Stomach (tissue), 19 donors: ENCODE measurements at places on chromosomes 6 and 20.
A peak's percentile ranks its signal among the peaks of the same experiment; 100 is the strongest.

DNA sequence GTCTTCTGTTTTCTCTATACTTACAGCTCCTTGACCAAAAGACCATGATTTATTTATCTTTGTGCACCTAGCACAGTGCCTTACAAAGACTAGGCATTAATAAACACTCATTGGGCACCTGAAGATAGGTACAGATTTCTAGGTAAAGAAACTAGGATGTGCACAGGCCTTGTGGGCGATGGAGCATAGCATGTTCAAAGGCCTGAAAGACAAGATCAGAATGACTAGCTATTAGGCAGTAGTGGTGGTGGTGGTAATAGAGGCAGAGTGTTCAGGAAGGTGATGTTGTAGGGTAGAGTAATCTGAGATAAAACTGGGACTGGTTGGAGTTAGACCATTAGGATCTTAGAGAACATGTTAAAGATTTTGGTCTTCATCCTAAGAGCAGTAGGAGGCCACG, 3.9 kb downstream of the TXLNB start:
- no peak overlapping the region for H3K27ac ChIP-seq
- H3K36me3 ChIP-seq: no peaks in the 10 kb centered on the region
- H3K4me1 ChIP-seq: peaks cover 28% of the 10 kb centered on the region
- no peaks in the 10 kb centered on the region for H3K27me3 ChIP-seq
- DNase-seq: no peak

DNA sequence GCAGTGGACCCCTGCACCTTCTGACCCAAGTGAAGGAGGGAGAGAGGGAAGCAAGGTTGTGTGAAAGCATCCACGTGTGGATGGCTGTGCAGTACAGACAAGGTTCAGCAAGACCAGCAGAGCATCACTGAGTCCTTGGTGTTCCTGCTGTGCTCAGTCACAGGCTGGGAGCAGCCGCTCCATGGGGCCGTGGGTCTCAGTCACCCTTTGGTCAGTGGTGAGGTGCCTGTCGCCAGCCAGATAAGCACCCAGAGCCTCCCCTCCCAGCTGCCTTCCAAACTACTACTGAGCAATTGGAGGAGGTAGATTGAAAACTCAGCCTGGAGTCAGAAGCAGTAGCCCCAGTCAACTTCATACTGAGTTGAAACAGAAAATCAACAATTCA, 218.9 kb downstream of the SLC24A3 start:
- H3K36me3 ChIP-seq: no peaks in the 10 kb centered on the region
- no peak overlapping the region for H3K4me3 ChIP-seq
- no peaks in the 10 kb centered on the region for H3K27me3 ChIP-seq
- H3K27ac ChIP-seq: no peak overlapping the region
- H3K4me1 ChIP-seq: peaks cover 21% of the 10 kb centered on the region

- H3K27me3 ChIP-seq: no peaks in the 10 kb centered on the region
- H3K27ac ChIP-seq: no peak overlapping the region
- H3K36me3 ChIP-seq: no peaks in the 10 kb centered on the region
- no peak for DNase-seq
- no peaks in the 10 kb centered on the region for H3K4me1 ChIP-seq
These were observed 107.6 kb upstream of the RNF24 start for GRCh38 chr20:4122926-4123325.

DNA sequence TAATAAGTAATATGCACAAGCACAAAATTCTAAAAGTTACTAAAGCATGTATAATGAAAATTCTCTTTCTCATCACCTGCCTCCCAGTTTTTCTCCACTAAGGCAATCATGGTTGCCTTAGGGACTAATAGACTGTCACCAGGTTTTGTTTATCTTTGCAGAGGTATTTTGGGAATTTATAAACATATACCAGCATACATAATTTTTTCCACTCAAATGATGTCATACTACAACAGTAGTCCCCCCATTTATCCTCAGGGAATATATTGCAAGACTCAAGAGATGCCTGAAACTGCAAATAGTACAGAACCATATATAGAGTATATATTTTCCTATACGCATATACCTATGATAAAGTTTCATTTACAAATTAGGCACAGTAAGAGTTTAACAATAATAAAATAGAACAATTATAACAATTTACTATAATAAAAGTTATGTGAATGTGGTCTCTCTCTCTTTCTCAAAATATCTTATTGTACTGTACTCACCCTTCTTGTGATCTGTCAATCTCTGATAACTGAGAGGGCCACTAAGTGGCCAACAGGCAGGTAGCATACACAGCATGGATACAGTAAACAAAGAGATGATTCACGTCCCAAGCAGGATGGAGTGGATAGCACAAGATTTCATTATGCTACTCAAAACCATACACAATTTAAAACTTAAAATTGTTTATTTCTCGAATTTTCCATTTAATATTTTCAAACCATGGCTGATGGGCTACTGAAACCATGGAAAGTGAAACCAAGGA, 19.7 kb downstream of the RBL1 start:
- no peak overlapping the region for H3K4me3 ChIP-seq
- H3K27me3 ChIP-seq: no peaks in the 10 kb centered on the region
- peaks cover 7% of the 10 kb centered on the region for H3K36me3 ChIP-seq
- no peak overlapping the region for H3K27ac ChIP-seq
- DNase-seq: no peak

DNA sequence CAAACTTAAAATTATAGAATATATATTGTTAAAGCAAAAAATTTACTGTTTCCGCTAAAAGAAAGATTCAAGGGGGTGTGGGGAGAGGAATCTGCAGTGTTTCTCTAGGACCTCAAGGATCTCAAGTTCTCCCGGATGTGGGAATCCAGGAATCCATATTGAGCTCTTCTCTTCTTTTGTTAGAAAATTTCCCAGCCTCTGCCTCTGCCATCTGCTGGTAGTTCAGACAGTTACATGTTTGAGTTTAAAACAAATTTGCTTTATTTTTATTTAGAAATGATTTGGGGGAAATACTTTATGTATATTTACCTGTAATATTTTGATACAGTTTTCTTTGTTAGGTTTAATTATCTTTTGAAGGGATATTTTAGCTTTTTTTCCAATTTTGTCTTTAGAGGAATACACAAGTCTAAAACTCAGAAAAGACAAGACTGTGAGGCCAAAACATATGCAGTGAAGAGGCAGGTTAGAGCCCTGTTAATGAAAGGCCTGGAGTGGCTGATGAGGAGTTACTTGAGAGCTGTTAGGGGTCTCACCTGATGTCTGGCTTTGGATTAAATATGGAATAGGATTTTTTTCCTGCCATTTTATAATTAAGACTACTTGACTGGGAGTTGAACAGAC, 268.8 kb downstream of the ARID1B start:
- H3K27me3 ChIP-seq: no peaks in the 10 kb centered on the region
- no peaks in the 10 kb centered on the region for H3K36me3 ChIP-seq
- H3K27ac ChIP-seq: no peak overlapping the region
- H3K4me3 ChIP-seq: no peak overlapping the region
- no peak for DNase-seq

- DNase-seq: no peak
- no peak overlapping the region for H3K4me3 ChIP-seq
These were observed 18.6 kb downstream of the DYNLT1 start for GRCh38 chr6:158625881-158626305.

- no peak overlapping the region for H3K4me3 ChIP-seq
- H3K4me1 ChIP-seq: peaks cover 44% of the 10 kb centered on the region
- H3K36me3 ChIP-seq: no peaks in the 10 kb centered on the region
- DNase-seq: peak; percentile 43
These were observed 184.8 kb upstream of the ECI2 start for GRCh38 chr6:4319981-4320683.

DNA sequence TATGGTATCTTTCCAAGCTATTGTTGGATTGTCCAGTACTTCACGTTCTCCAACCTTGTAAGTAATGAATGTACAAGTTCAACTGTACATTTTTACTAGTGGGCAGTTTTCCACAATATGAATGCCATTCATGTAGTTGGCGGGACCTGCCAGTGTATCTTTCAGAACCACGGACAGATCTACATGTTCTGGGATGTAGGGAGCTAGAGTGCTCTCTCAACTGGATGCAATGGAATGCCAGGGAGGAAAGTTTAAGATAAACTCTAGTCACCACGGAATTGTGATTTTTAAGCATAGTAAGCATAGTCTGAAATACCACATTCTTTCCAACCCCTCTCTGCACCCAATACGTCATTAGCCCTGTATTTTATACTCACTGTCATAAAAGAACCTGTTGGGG, 21.5 kb upstream of the HLA-C start:
- no peaks in the 10 kb centered on the region for H3K36me3 ChIP-seq
- no peak overlapping the region for H3K4me3 ChIP-seq
- peak; percentile 54 for DNase-seq
- H3K27me3 ChIP-seq: peaks cover 23% of the 10 kb centered on the region
- no peak overlapping the region for H3K27ac ChIP-seq
- no peaks in the 10 kb centered on the region for H3K4me1 ChIP-seq

DNA sequence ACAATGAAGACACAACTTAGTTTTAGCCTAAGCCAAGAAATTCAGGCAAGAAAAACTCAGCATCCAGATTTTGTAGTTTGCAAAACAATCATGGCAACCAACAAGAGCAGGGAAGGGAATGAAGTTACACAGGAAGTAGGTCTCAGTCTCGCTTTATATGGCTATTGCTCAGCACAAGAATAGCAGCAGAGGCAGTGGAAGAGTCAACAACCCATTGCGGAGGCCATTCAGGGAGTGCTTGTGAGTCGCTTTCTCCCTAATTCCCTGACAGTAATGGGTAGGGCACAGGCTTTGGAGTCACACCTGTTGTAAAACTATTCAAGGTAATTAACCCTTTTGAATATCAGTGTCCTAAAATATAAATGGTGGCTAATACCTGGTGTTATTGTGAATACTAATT, 238.5 kb downstream of the HDGFL1 start:
- no peaks in the 10 kb centered on the region for H3K27me3 ChIP-seq
- no peak overlapping the region for H3K27ac ChIP-seq
- no peak overlapping the region for H3K4me3 ChIP-seq
- no peaks in the 10 kb centered on the region for H3K4me1 ChIP-seq
- no peaks in the 10 kb centered on the region for H3K36me3 ChIP-seq

GRCh38 chr6:72703093-72703492, 81.2 kb downstream of the KCNQ5 start:
- no peak overlapping the region for H3K27ac ChIP-seq
- H3K27me3 ChIP-seq: no peaks in the 10 kb centered on the region
- H3K4me1 ChIP-seq: no peaks in the 10 kb centered on the region
- no peak overlapping the region for H3K4me3 ChIP-seq
- DNase-seq: no peak

GRCh38 chr6:118318648-118319047, 229.4 kb upstream of the PLN start:
- peaks cover 12% of the 10 kb centered on the region for H3K4me1 ChIP-seq
- no peak overlapping the region for H3K4me3 ChIP-seq
- H3K27me3 ChIP-seq: no peaks in the 10 kb centered on the region

- no peak overlapping the region for H3K27ac ChIP-seq
- no peak for DNase-seq
- no peaks in the 10 kb centered on the region for H3K36me3 ChIP-seq
- H3K27me3 ChIP-seq: no peaks in the 10 kb centered on the region
- no peaks in the 10 kb centered on the region for H3K4me1 ChIP-seq
These were observed 59.9 kb downstream of the MACROD2 start for GRCh38 chr20:14055127-14055742.

GRCh38 chr6:167279766-167280446, 11.2 kb upstream of the UNC93A start:
- no peak overlapping the region for H3K27ac ChIP-seq
- peaks cover 18% of the 10 kb centered on the region for H3K27me3 ChIP-seq
- no peaks in the 10 kb centered on the region for H3K36me3 ChIP-seq
- no peak overlapping the region for H3K4me3 ChIP-seq

GRCh38 chr6:85404564-85405174, 45.2 kb upstream of the NT5E start:
- H3K4me3 ChIP-seq: no peak overlapping the region
- H3K4me1 ChIP-seq: peaks cover 46% of the 10 kb centered on the region
- peak; percentile 54 for DNase-seq
- H3K27ac ChIP-seq: peak overlapping the region; percentile 76
- H3K36me3 ChIP-seq: no peaks in the 10 kb centered on the region

DNA sequence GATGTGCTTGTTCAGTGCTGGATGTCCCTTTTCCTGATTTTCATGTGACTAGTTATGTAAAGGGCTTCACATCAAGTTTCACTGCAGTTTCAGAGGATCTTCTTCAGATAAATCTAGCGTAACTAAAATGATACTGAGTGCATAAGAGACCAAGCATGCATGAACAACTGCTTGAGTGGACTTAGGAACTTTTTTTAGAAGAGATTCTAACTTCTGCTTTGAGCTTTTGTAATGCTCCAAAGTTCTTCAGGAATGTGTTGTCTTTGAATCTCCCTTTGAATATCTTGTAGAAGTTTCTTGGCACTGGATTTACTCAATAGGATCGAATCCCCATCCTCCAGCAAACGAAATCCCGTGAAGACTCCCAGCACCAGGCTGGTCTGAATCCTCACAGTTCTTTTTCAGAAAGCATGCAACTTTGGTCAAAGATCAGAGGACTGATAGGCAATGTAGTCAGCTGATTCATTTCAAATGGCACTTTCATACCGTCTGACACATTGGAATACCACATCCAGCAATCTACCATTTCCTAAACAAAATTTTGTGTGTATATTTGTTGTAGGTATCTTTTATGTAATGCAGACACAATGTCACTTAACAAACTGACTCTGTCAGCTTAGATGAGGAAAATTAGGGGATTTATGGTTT, 33.2 kb downstream of the ENPP1 start:
- no peaks in the 10 kb centered on the region for H3K4me1 ChIP-seq
- H3K27me3 ChIP-seq: no peaks in the 10 kb centered on the region
- H3K4me3 ChIP-seq: no peak overlapping the region
- H3K27ac ChIP-seq: no peak overlapping the region
- H3K36me3 ChIP-seq: no peaks in the 10 kb centered on the region

- peaks cover 37% of the 10 kb centered on the region for H3K36me3 ChIP-seq
- DNase-seq: peak; percentile 85
- no peak overlapping the region for H3K27ac ChIP-seq
- no peak overlapping the region for H3K4me3 ChIP-seq
- no peaks in the 10 kb centered on the region for H3K4me1 ChIP-seq
- H3K27me3 ChIP-seq: no peaks in the 10 kb centered on the region
These were observed 34.6 kb downstream of the HDAC2 start for GRCh38 chr6:113936093-113936934.

GRCh38 chr6:47974106-47974505, 136.9 kb downstream of the PTCHD4 start:
- DNase-seq: no peak
- no peaks in the 10 kb centered on the region for H3K27me3 ChIP-seq
- no peaks in the 10 kb centered on the region for H3K36me3 ChIP-seq
- no peaks in the 10 kb centered on the region for H3K4me1 ChIP-seq
- no peak overlapping the region for H3K4me3 ChIP-seq
- H3K27ac ChIP-seq: no peak overlapping the region

DNA sequence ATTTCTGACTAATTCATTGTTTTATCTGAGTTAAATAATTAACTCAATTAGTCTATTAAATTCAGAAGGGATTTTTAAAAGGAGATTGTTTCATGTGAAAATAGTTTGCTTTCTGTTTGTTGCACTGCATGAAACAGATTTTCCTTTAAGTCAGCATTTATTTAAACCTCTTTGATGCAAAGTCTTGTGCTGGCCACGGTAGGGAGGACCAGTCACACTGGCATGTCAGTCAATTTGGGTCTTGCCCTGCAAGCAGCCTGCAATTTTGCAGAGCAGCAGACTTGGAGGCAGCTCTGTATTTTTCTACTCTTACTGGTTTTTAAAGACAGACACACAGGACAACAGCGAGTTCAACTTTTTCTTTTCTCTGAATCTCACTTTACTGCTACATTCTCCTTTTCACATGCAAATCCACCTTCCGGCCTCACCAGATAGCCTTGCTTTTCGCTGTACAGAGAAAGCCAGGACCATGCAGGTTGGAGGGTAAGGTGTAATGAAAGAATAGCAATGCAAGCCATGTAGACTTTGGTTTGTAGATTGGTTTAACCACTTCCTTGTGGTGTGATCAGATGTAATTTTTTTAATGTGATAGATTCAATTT, 689.9 kb upstream of the AGPAT4 start:
- no peaks in the 10 kb centered on the region for H3K27me3 ChIP-seq
- H3K4me3 ChIP-seq: no peak overlapping the region
- DNase-seq: no peak
- H3K27ac ChIP-seq: no peak overlapping the region
- no peaks in the 10 kb centered on the region for H3K36me3 ChIP-seq
- no peaks in the 10 kb centered on the region for H3K4me1 ChIP-seq
